ENCODE measurements at places on chromosomes 4 and X.
A peak's percentile ranks its signal among the peaks of the same experiment; 100 is the strongest.

DNA sequence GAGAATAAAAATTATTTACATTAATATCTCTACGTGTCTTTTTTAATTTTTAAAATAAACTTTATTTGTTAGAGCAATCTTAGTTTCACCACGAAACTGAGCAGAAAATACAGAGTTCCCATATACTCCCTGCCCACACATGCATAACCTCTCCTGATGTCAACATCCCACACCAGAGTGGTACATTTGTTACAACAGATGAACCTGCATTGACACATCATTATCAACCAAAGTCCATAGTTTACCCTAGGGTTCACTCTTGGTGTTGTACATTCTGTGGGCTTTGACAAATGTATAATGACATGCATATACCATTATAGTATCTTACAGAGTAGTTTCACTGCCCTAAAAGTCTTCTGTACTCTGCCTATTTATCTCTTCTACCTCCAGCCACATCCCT, 110.6 kb upstream of the OTUD4 start:
- DNase-seq: peak; percentile 72

- no peak for DNase-seq
Measured at GRCh38 chrX:154116426-154117211, 19.1 kb upstream of the MECP2 start.

DNA sequence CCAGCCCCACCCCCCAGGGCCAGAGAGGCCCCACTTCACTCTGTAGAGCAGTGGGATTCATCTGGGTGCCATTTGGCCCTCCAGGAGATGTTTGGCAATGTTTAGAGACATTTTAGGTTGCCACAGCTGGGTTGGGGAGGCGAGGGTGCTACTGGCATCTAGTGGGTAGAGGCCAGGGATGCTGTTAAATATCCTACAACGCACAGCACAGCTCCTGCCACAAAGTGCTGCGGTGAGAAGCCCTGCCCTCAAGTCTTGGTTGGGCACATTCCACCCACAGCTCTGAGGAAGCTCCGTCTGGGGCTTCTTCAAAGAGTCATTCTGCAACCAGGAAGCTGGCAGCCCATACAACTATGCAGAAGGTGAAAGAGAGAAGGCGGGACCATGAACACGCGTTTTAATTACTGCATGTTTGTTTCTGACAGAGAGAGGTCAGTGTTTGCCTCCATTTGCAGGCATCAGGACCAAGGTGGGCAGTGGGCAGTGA, 48.1 kb upstream of the FAM9C start:
- DNase-seq: no peak

- DNase-seq: peak; percentile 1
Measured at GRCh38 chrX:113770071-113770470, 813.8 kb upstream of the HTR2C start.

GRCh38 chr4:26985873-26986272, 125.2 kb downstream of the STIM2 start:
- DNase-seq: no peak

DNA sequence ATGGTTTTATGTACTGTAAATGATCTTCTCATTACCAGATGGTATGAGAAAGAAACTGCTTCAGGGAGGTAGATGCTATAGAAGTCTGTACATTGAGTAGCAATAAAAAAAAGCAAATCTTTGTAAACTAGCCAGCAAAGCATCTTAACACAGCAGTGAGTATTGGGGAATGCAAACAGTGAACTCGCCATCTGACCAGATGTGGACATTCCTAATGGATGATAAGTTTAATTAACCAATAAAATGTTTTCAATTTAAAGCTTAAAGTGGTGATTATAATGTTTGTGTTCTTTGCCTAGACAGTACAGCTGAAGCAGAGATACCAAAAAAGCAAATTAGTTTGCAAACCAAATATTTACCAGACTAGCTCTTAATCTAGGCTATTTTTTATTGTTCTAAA, 1144.2 kb downstream of the FAT4 start:
- no peak for DNase-seq
